ENCODE measurements at places on chromosomes 16 and 17.

- no peak for DNase-seq
Measured at GRCh38 chr17:32185875-32186274, 43.6 kb downstream of the RHOT1 start.

DNA sequence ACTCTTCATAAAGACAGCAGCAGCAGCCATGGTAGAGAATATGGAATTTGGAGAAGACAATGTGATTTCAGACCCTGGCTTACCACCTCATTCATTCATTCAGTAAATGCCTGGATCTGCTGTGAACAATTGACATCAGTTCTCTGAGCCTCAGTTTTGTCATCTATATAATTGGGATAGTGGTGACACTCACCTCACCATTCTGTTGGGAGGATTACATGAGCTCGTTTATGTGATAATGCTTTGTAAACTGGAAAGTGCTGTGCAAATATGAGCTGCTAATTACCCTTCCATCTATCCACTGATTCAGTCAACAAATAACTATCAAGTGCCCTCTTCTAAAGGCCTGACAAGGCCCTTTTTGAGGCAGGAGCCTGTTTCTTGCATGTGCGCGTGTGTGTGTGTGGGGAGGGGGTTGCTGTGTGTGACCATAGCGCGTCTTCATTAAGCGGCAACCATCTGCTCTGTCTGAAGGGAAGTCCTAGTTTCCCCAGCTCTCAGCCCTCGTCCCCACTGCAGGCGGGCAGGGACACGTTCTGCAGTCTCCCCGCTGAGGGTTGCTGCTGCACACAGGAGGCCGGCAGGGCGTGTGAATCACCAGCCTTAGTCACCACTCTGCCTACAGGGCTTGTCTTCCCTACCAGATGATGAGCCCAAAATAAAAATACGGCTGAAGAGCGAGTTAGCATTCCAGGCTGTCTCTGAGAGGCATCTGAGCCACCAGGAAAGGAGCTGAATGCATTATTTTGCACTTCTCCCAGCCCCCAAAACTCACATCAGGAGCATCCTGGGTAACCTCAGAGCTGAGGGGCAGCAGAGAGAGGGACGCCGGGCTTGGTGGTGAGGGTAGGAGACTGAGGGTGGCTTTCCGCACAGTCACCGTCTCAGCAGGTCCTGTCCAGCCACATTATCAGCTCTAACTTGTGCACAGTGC, 19.9 kb downstream of the ARL4D start:
- DNase-seq: peak; percentile 85

GRCh38 chr16:52912565-52913173, 140.0 kb downstream of the CHD9NB start:
- DNase-seq: peak; percentile 81

GRCh38 chr17:66675991-66676371, 158.9 kb upstream of the CACNG5 start:
- no peak for DNase-seq

DNA sequence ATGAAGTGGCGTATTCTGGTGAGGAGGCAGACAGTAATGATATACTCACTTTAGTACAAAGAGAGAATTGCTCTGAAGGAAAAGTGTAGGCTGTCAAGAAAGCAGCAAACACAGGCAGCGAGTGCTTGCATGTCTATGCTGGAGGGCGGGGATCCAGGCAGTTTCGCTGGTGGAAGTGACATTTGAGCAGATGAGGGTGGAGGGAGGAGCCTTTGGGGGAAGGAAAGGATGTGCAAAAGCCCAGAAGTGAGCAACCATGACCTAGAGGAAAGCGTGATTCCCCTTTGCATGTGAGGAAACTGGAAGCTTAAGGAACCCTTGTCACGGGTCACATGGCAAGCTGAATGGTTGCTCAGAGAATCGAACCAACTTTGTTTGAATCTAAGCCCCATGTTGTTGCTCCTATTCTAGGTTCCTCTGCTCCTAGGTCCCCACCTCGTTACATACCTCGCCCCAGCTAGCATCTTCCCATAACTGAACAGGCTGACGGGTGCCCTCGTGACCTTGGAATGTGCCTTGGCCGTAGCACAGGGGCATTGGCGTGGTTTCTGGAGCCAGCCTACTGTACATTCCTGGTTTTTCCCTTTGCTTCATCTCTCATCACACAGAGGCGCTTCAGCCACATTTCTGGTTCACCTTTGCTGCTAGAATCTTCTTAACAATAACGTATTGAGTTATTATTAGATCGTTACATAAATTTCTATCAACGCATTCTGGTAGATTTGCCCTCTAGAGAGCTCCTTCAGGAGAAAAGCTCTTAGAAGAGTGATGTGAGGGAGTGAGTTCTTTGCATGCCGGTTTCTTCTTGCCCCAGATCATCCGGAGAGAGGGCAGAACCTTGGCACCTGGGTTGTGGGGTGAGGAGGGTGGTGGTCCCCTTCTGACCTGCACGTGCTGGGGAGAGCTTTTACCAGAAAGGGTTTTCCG, 191.8 kb downstream of the SNX29 start:
- no peak for DNase-seq

DNA sequence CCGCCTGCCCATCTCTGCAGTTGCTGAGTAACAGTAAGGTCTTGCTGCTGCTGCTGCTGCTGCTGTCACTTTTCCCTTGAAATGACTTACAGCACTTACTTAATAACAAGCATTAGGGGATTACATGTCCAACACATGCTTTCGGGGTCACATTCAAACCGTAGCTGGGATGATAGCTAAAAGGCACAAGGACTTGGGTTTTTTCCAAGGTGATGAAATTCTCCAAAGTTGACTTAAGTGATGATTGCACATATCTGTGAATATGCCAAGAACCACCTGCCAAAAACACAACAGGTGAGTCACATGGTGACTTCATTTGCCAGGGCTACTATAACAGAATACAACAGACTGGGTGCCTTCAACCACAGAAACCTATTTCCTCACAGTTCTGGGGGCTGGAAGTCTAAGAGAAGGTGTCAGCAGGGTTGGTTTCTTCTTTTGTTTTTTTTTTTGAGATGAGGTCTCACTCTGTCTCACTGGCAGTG, 121.9 kb upstream of the TNRC6C start:
- DNase-seq: no peak

GRCh38 chr17:348692-349425, 3.7 kb downstream of the RPH3AL start:
- no peak for DNase-seq

DNA sequence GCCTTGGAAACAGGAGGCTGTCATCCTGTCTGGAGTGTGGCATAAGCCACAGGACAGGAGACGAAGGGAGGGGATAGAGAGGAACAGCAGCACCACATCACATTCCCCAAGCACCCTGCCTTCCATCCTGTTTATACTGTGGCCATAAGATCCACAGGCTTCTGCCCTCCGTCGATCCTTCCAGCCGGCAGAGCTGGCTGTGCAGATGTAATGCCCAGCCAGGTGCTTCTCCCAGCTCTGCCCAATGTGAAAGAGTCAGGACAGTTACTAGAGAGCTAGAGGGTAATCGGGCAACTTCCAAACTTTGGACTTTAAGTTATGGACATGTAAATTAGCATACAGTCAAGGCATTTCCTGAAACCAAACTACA, 368.4 kb downstream of the SOX9 start:
- DNase-seq: no peak

GRCh38 chr17:77480509-77481215, 339.9 kb downstream of the SEC14L1 start:
- peak; percentile 48 for DNase-seq

GRCh38 chr16:65845466-65846209, 520.9 kb upstream of the CDH5 start:
- no peak for DNase-seq

DNA sequence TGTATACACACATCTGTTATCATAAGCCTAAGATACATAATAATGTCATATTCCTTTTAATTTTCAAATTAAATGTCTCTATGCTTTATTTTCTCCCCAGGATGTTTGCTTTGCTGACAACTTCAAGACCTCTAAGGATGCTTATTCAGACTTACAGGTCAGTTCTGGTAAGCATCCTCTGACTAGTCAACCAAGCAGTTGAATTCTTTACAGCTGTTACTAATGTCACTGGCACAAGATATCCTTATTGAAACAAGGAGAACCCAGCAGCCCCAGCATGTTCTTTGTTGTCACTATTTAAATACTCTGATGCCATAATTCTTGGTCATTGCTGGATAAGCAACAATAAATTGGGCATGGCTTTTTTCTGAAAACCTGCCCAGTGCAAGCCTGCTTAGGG, 232.3 kb upstream of the PMFBP1 start:
- no peak for DNase-seq

DNA sequence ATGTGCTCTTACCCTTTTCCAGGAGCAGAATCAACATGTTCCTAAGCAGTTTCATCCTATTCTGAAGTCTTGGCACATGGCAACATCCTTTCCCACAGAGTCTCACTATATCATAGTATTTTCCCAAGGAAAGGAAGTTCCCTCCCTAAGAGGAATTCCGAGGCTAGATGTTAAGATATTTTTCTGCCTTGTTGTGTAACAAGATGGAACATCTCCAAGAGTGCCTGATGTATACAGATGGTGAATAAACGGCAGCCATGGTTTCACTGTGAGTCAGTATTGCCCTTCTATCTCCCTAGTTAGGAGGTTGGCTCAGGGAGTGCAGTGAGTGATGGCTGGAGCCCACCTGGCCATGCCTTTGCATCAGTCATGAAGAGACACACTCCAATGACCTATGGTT, 48.2 kb downstream of the SPACA3 start:
- DNase-seq: no peak

DNA sequence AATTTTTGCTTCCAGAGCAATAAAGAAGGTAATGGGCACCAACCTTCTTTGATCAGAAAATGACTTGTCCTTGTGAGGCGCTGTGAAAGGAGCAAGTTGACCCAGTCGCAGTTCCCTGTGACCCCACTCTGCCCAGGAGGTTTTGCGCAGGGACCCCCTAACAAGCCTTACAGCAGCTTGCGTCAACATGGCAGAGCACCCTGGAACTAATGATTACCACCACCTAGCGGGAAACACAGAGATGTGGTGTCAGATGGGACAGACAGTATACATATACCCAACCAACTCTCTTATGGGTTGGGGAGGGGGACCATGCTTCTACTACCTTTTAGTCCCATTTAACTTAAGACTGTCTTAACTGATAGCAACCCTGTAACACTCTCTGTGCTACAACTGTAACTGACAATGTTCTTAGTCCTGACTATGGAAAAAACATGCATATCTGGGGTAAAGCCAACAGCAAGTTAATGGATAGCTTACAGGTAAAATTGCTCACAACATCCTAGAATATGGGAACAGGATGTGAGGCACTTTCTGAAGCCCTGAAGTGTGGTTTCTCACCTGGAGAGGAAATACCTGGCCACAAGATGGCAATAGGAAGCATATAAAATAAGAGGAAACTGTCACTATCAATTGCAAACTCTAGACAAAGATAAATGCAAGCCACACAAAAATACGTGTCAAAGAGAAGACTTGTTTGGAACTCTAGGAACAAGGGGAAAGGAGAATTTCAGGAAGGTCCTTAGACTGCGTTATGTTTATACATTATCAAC, 3.0 kb downstream of the KARS1 start:
- no peak for DNase-seq

- peak; percentile 70 for DNase-seq
Measured at GRCh38 chr17:79747508-79748294, 17.0 kb downstream of the ENPP7 start.

DNA sequence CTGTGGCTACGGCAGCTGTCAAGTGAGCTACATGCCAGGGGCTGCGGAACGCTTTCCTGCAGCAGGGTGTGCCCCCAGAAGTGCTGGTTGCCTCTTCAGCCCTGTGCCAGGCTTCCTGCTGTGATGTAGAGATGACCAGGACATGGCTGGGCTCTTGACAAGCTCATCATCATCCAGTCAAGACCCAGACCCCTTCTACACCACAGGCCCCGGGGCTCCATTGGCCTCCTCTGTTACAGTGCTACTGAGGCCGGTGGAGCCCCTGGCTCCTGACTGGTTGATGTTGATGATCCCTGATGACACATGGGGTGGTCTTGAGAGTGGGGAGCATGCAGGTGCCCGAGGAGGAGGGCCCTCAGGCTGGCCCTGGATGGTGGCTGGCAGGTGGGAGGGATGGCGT, 50.1 kb downstream of the B9D1 start:
- no peak for DNase-seq
